ENCODE measurements at places on chromosomes 12 and 14.

DNA sequence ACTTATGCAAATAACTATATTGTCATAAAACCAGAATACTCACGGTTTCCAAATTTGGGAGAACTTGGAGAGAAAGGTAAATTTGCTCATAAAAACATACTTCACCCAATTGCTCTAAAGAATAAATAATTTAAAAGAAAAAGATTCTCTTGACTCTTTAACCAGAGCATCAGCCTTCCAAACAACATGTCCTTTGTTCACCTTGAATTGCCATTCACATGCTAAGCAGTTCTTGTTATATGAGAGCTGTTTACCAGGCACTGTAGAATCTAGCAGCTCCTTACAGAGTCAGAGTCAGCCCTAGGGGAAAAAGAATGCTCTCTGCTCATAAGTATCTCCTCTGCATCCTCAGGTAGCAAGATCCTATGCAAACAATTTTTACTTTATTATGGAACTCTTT, 10.2 kb downstream of the SLCO1A2 start:
- DNase-seq, result no peak

DNA sequence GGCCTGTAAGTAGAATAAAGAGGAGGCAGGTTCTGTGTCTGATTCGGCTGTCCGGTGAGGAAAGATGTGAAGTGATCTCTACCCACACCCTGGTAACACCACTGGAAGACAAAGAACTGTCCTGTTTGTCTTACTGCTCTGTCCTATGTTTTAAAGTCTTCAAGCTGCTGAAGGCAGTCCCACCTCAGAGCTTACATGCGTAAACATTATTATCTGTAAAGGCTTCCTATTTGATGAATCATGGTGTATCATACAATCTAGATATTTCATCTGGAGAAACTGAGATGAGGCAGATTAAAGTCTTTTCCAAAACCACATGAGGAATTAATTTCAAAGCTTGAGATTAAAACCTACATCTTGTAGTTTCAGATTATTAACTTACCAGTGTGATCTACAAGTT, 427.6 kb downstream of the ZFP36L1 start:
- no peak for DNase-seq

DNA sequence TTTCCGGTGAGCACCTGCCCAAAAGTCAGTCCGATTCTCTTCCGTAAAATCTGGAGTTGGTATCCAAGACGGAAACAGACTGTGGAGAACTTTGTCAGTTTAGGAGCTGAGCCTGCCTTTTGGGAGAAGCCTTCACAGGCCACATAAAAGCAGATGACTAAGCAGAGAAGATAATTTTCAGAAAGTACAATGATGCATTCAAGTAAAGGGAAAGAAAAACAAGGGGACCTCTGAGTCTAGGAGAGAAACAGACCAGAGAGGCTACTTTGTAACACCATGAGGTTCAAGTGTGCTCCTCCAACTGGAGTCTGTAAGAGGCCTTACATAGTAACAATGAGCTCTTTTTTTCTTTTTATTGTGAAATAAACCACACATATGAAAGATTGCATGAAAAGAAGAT, 21.1 kb downstream of the TMED8 start:
- DNase-seq, result no peak

GRCh38 chr12:64181430-64182291, 40.4 kb downstream of the KICS2 start:
- peak; percentile 66 for DNase-seq

GRCh38 chr14:85619851-85620250, 89.9 kb downstream of the FLRT2 start:
- DNase-seq, result no peak

DNA sequence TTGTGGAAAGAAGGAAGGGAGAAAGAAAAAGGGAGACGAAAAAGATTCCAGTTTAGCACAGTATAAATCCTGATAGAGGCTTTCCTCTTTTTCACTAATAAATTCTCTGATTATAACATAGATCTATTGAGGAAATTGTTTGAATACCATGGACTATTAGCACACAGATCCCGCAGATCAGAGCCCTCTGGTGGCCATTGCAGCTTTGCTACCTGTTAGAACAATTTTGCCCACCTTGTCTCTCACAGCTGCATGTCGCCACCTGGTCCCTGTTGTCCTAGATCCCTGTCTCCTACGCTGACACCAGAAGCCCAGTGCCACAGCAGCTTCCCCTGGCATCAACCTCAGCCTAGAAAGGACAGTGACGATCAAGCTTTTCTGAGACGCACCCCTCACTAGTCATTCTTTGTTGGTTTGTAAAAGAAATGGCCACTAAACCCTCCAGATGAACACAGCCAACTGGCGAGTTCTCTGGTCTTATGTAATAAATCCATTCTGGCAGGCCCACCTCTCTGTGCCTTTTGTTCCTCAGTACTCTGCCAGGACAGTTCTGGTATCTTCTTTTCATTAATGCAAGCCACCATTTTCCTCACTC, 9.9 kb downstream of the GPHB5 start:
- DNase-seq, result no peak

All from muscle of arm (tissue), 14 donors.